ENCODE measurements at places on chromosomes 1 and 21.
A peak's percentile ranks its signal among the peaks of the same experiment; 100 is the strongest.

DNA sequence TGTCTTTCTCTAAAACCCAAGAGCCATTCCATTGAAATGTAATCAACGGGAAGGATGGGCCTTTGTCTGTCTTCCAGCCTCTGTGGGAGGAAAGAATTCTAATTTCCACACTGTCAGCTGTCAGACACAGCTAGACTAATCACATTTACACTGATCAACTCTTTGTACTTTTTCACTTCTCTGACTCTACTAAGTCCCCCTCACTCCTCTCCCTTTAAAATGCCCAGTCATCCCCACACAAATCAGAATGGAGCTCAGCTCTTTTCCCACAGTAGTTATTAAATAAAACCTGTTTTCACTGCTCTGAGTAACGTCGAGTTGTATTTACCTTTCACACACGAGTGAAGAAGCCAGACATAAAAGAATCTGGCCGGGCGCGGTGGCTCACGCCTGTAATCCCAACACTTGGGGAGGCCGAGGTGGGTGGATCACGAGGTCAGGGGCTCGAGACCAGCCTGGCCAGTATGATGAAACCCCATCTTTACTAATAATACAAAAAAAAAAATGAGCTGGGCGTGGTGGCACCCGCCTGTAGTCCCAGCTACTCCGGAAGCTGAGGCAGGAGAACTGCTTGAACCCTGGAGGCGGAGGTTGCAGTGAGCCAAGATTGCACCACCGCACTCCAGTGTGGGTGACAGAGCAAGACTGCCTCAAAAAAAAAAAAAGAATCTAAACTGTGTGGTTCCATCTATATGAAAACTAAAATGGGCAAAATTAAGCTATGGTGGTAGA lies 13.3 kb downstream of the ZBTB8OS start:
- DNase-seq: no peak

DNA sequence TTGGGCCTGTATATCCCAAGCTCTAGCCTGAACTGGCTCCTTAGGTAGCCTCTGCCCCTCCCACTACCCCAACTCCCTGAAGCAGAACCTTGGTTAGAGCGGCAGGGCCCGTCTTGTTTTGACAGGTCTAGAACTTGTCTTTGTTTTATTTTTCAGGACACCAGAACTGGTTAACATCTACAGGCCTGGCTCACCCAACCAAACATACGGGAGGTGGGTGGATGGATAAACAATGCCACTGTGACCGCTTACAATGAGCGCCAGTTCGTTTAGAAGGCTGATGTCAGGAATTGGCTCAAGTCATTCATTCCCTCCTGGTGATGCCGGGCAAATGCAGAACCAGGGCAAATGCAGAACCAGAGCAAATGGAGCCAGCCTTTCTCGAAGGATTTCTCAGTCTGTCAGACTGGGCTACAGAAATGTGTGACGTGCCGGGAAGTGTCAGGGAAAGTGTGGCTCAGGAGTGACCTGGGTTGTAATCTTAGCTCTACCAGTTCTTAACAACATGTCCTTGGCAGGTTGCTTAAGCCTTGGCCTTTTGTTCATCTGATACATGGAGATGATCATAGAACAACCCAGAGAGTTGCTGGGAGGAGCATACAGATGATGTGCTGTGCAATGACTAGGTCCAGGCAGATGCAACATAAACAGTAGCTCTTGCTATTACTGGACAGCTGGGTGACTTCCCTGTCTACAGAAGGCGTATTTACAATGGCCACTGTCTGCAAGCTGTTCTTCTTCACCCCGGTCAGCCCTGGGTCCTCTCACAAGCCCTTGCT lies 30.5 kb upstream of the BTG2 start:
- DNase-seq: no peak

- DNase-seq: no peak
Observed at GRCh38 chr1:182568647-182569284, 20.3 kb downstream of the RNASEL start.

DNA sequence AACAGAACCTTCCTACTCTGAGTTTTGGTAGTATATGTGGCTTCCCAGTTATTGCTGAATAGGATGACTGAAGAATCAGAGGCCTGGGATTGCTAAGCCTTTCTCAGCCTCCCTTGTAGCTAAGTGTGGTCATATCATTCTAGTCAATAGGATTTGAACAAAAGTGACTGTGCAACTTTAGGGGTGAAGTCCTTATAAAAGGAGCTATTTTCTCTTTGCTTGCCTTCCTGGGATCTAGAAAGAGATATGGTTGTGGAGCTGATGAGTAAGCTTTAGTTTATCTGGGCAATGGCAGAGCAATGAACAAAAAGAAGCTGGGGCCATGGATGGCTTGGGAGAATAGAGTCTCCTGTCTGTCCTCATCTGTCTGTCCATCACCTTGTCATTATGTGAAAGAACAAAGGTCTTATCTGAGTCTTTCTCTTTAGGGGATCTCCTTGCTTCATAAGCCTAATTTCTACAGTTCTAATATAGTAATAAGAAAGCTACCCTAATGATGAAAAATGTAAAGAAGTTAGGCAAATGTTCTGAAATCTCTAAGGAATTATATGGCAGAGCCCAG lies 91.5 kb downstream of the TENT5C start:
- DNase-seq: no peak

DNA sequence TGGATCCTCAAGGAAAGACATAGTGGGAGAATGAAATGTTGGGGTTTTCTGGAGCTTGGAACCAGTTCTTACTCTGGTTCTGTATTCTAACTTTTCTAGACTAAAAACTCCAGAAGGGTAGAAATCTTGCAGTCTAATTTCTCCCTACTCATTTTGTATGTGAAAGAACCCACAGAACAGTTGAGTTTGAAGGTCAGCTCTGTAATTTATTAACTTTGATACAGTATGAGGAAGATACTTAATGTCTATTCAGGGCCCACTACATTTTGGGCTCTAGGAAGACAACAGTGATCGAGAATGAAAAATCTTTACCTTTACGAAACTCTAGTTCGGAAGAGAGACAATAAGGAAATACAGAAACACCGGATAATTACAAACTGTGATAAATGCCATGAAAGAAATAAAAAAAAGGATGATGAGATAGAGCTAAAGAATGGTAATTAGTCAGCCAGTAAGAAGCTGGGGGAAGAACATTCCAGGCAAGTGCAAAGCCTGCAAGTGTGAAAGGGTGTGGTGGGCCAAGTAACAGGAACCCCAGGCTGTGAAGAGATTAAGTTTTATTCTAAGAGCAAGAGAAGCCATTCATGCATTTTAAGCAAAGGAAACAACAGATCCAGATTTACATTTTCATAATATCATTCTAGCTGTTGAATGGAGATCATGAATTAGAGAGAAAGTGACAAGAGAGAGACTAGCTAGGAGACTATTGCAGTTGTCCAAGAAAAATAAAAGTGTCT lies 159.9 kb upstream of the HMCN1 start:
- DNase-seq: no peak

DNA sequence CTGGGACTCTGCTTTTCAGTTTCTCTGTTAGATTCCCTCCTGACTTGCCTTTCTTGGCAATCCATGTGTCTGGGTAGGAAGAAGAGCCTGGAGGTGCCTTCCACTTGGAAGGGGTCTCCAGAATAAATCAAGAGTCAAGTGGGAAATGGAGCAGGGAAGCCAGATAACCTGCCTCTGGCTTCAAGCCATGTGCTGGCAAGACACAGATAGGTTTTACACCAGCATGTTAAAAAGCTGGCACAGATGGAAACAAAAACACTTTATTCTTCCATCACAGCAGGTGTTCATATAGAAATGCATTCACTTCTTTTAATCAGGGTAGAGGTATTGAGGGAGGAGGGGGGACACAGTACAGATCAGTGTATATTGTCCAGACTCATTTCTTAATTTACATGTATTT lies 356.9 kb upstream of the RUNX1 start:
- no peak for DNase-seq

GRCh38 chr21:31198575-31198974 lies 145.5 kb downstream of the TIAM1 start:
- no peak for DNase-seq

DNA sequence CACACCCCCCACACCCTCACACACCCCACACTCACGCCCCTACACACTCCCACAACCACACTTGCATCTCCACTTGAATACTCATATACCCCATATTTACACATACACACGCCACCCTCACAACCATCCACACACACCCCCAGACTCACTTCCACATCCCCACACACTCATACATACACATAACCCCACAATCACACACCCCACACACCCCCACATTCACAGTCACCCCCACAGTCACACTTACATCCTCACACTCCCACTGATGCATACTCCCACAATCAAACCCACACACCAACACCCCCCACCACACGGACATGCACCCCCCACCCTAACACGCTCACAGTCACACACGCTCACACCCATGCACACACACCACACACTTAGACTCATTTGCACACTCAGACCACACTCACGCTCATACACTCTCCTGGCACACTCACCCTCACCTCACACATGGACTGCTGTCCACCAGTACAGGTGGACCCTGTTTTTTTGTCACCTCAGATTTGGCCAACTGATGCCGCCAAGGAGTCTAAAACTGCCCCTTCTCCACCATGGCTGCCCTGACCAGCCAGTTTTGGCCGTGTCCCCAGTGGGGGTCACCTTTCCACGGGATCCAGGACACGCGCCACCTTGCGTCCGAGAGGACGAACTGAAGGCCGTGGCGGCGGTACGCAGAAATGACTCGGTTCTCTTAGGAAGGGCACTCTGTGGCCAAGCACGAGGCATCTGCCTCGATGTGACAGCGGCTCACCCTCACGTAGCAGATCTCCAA lies 45.3 kb upstream of the EDN2 start:
- DNase-seq: no peak

DNA sequence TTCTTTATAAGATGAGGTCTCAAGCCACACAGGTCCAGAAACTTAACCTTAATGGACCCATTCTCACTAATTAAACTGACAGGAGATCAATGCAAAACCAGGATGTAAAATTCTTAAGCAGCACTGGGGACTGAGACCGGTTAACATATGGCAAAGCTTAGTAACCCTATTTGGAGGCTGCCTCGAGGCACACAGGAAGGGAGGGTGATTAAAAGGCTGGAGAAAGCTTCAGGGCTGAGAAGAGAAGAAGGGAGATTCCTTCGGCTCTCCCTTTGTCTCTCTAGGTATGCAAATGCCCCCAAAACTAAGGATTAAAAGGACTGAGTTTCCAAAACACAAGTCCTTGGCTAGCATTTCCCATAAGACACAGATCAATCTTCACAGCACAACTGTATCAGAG lies 120.8 kb upstream of the DSCAM start:
- DNase-seq: peak; percentile 38

DNA sequence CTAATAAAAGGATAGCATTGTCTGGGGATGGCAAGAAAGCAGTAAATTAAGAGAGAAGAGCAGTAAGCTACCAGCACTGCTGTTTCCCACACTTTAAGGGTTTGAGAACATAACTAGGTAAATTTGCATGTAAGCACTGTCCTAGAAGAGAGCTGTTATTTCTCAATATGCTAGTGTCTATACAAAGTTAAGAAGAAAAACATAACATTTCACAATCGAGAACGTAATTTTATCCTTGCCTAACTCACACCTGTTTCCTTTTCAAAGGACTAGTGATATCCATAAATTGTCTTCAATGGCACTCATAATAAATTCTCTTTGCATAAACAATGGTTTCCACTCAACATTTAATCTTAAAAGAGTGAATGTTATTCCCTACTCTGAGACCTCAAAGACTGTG lies 576.0 kb downstream of the PTBP2 start:
- DNase-seq: no peak

- no peak for DNase-seq
Observed at GRCh38 chr1:225430301-225430700, 2.5 kb upstream of the LBR start.

DNA sequence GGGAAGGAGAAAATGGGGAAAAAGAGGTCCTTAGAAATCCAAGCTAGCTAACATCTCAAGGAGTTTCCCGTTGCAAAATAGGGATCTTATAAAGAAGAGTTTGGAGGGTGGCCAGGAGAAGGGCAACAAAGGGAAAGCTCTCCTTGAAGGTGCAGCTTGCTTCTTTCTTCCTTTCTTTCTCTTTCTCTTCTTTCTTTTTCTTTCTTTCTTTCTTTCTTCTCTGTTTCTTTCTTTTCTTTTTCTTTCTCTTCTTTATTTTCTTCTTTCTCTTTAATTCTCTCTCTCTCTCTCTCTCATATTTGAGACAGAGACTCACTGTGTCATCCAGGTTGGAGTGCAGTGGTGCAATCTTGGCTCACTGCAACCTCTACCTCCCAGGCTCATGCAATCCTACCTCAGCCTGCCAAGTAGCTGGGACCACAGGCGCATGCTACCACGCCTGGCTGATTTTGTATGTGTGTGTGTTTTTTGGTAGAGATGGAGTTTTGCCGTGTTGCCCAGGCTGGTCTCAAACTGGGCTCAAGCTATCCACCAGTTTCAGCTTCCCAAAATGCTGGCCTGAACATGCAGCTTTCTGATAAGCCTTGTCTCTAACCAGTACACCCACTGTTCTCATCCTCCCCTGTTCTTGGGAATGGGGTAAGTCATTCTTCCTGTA lies 44.4 kb downstream of the RNF11 start:
- no peak for DNase-seq

DNA sequence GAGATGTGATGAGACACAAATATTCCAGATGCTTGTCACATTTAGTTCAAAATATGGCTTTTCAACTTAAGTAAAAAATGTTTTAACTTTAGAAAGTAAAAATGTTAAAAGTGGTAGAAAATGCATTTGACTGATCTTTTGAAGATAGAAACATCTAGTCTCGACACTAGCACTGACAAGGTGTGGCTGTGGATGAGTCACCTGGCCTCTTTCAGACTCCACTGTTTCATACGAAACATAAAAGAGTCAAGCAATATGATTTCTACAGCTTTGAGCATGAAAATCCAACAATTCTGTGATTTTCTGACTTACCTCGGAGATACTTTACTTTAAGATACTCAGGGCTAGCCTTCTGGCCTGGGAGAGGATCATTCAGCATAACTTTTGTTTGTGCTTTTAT lies 47.7 kb downstream of the TTC13 start:
- DNase-seq: no peak

DNA sequence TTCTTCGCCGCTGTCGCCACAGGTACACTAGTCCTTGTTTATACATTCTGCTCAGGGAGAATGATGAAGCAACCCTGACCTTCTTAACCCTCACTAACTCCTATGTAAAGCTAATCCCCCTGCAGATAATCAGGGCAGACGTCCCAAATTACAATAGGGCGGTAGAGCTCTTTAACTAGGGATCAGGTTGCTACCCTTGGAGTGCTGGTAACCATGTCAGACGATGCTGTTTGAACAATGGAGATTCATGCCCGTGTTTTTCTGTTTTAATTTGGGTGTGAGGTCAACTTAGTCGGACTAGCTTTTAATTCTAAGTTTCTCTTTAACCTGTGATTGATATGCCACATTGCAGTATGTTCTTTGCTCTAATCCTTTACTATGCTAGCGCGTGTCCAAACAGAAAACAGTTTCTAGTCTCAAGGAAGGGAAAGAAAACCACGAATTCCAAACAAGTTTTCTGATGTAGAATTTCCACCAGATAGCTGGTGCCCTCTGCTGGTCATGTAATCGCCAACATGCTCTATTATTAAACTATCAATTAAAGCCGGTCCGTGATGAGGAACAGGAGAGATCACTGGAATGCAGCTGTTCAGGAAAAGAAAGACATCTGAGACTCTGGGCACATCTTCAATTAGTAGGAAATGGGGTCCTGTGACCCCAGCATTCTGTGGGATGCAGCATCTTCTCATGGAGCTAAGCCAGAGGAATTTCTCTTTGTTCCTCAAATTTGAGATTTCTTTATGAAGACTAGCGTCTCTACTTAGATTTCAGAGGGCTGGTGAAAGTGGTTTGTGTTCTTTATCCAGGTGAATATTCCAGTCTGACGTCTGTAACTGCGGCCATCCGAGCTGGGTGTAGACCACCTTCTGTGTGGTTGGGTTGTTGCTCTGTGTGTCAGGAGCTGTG lies 18.3 kb upstream of the VAMP3 start:
- DNase-seq: peak; percentile 48
